ENCODE measurements at places on chromosomes 6 and 20.

DNA sequence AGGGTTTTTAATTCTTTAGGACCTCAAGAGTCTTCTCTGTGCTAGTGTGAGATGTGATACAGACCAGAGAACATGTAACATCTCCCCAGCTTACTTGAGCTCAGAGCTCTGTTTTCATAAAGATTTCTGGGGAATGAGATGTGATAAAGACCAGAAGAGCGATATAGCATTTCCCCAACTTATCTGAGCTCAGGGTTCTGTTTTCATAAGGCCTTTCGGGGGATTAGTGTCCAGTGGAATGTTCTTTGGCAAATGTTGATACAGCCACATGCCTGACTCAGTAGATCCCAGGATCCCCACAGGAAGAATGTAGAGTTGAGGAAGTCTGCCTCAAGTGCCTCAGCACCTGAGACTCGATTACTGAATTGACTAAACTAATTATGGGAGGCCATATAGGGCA is 18.7 kb upstream of the TOP1 start:
- DNase-seq = peak; percentile 53

DNA sequence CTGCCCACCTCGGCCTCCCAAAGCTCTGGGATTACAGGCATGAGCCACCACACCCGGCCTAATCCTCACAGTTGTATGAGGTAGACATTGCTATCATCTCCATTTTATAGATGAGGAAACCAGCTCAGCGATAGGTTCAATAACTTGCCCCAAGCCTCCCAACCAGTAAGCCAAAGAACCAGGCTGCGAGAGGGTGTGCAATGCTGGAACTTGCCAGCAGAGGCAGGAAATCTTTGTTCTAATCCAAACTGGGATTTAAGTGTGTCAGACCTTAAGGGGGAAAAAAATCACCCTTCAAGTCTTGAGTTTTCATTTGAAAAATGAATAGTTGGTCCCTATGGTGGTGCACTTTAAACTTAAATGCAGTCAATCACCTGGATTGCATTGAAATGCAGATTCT is 20.1 kb upstream of the RNGTT start:
- peak; percentile 37 for DNase-seq

GRCh38 chr6:25302677-25303128 is 23.5 kb downstream of the CARMIL1 start:
- DNase-seq = no peak

GRCh38 chr20:51667002-51667408 is 101.2 kb downstream of the ATP9A start:
- no peak for DNase-seq

- no peak for DNase-seq
Measured at GRCh38 chr6:35089216-35089934, 51.8 kb downstream of the TCP11 start.

- DNase-seq = peak; percentile 90
Measured at GRCh38 chr6:25971187-25971821, 8.7 kb downstream of the TRIM38 start.

Data from endothelial cell of umbilical vein (primary cell).